ENCODE measurements at places on chromosomes 6 and 20.

DNA sequence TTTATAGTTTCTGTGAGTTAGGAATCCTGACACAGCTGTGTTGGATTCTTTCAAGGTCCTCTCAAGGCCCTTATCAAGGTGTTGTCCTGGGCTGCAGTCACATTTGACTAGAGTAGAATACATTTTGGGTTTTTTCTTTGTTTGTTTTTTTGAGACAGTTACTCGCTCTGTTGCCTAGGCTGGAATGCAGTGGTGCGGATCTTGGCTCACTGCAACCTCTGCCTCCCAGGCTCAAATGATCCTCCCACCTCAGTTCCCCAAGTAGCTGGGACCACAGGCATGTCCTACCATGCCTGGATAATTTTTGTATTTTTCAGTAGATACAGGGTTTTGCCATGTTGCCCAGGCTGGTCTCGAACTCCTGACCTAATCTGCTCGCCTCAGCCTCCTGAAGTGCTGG is 15.7 kb downstream of the NFYA start:
- no peak for DNase-seq

DNA sequence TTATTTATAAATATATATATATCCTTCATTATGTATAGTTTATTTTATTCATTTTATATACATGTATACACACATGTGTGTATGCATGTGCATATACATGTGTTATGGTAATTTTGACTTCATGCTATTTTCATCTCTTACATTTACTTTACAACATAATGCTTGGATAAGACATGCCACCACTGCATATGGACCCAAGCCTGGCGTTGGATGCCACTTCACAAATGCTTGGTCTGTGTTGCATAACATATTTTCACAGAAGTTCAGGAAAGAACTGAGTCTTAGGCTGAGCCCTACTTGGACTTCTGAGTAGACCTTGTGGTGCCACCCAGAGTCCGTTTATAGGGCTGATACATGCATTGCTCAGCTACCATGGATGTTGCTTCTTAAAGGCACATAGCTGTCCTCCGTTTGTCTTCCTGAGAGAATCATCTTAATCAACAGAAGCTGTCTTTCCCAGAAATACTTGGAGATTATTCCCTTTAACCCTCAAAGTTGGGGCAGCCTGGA is 337.8 kb downstream of the BTBD3 start:
- DNase-seq = no peak

- DNase-seq = no peak
Observed at GRCh38 chr6:158125271-158125670, 42.8 kb downstream of the SERAC1 start.

- no peak for DNase-seq
Observed at GRCh38 chr6:42374018-42374669, 77.6 kb downstream of the TRERF1 start.

GRCh38 chr6:25127076-25127837 is 151.9 kb upstream of the CARMIL1 start:
- no peak for DNase-seq

- no peak for DNase-seq
Observed at GRCh38 chr6:40645043-40645442, 57.9 kb upstream of the LRFN2 start.

GRCh38 chr20:62557462-62557861 is 81.7 kb upstream of the GATA5 start:
- DNase-seq = no peak

GRCh38 chr6:4533576-4533975 is 242.6 kb upstream of the CDYL start:
- no peak for DNase-seq

DNA sequence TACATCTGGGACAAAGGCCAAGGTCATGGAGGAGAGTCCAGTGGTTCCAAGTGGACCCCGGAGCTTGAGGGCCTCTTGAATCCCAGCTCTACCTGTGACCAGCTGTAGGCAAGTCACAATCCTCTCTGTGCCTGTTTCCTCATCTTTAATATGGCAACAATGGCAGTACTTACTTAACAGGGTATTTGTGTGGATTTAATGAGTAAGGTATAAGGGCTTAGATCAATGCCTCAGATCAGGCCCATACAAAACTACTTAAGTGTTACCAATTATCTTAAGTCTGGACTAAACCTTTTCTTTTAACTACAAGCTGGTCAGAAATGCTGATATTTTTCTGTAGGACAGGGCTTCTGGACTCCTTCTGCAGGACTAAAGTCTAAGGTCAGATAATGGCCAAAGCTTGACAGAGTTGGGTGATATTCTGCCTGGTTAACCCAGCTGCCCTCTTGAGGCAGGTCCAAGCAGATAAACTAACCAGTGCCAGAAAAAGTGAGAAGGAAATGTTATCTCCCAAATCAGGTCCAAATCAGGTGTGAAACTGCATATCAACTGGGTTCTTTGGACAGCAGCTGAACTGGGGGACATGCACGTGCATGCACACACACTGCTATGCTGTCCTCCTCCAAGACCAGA is 2.2 kb downstream of the SULF2 start:
- no peak for DNase-seq

DNA sequence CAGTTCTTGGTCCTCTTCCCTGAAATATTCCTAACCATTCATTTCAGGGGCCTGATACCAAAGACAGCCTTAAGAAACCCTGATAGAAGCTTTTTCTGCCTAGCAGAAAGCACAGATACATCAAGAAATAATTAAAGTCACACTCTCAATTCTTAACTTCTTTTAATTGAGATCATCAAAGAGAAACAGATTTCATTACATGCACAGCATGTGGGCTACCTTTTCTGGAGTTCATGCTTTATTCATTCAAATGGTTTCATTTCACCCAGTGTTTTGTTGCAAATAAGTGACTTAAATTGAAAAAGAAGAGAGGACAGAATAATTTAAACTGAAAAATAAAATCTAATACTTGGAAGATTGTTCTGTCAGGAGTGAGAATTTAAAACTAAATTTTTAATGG is 192.6 kb upstream of the GGTLC1 start:
- DNase-seq = no peak

DNA sequence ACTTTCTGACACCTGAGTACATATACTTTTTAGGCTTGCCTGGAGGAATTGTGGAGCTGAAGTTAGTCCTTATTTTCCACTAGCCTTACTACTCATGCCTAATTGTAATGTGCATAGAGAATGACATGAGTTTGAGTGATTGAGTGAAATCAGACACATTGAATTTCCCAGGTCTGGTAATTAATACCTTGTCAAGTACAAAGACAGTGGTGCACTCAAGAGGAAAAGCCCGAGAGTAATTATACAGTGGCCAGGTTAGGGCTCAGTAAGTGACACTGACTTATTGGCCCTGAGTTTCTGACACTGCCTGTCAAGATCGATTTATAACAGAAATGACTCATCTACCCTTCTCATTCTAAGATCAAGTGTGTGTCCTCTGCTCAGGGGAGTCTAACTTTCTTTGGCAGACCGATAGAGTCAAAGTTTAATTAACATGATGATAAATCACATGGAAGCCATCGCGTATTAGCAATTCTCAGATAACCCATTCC is 288.3 kb downstream of the TPBG start:
- DNase-seq = no peak

GRCh38 chr6:150491811-150492172 is 107.9 kb upstream of the PLEKHG1 start:
- no peak for DNase-seq

GRCh38 chr6:25061289-25061936 is 125.7 kb upstream of the RIPOR2 start:
- DNase-seq = peak; percentile 78

GRCh38 chr6:161137839-161138542 is 135.9 kb downstream of the AGPAT4 start:
- no peak for DNase-seq

GRCh38 chr6:159249752-159250151 is 80.6 kb downstream of the FNDC1 start:
- DNase-seq = no peak

- no peak for DNase-seq
Observed at GRCh38 chr20:2807019-2807418, 6.6 kb upstream of the CPXM1 start.

DNA sequence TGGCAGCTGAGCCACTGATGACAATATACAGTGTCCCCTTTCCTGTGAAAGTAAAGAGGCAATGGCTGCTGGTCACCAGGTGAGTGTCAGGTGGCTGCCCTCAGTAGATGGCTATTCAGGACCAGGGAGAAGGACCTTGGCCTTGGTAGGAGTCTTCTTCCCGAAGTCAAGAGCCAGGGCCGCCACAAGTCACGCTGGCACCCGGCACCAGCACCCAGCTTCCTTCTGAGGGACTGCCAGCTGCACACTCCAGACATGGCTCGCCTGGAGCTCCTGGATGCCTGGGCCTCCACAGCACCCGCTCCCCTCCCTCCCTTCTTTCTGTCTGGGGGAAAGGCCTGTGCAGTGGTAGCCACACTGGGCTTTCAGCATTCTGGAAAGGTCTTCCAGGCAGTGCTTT is 126.9 kb downstream of the TMEM242 start:
- DNase-seq = no peak

- no peak for DNase-seq
Observed at GRCh38 chr6:107668743-107669474, 155.2 kb downstream of the SCML4 start.

DNA sequence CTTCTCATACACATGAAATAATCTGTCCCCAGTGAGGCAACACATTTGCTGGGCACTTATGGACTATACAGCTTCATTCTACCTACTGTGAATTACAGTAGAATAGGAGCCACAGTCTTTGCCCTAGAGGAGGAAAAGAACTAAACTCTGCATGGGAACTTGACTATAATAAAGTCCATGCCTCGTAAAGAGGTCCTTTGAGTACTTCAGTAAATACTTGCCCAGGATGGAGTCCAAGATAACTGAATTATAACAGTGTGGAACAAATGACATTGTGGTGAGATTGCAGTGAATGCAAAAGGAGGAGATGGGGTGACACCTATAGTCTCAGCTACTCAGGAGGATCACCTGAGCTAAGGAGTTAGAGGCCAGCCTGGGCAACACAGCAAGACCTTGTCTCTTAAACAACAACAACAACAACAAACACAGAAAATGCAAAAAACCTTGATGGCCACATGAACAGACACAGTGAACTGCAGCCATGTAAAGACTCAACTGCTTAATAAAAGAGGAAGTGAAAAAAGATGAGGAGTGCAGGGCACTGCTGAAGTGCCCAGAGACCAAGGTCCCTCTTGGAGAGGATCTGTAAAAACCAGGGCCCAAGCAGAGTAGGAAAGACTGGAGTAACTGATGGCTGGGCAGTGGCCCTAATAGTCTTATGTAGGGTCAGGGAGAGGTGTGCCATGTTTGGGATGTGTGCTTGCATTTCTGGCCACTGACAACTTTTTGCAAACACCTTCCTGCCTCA is 3.7 kb downstream of the MRPS18A start:
- no peak for DNase-seq

GRCh38 chr6:7155871-7156579 is 48.3 kb downstream of the RREB1 start:
- no peak for DNase-seq

GRCh38 chr6:96844530-96844929 is 7.3 kb upstream of the GPR63 start:
- no peak for DNase-seq

GRCh38 chr20:5416086-5416485 is 99.3 kb upstream of the PROKR2 start:
- no peak for DNase-seq

GRCh38 chr20:3811467-3812258 is 8.7 kb upstream of the AP5S1 start:
- DNase-seq = peak; percentile 95
